Left ventricle myocardium inferior (tissue), 1 donor: ENCODE measurements at places on chromosomes 1 and 21. TPM values are rescaled to one million over a fixed set of nuclear protein-coding genes. Genes with fewer than 3 reads are reported as not detected.

The VCAM1 gene
- total RNA-seq: 4.0 TPM

DNA sequence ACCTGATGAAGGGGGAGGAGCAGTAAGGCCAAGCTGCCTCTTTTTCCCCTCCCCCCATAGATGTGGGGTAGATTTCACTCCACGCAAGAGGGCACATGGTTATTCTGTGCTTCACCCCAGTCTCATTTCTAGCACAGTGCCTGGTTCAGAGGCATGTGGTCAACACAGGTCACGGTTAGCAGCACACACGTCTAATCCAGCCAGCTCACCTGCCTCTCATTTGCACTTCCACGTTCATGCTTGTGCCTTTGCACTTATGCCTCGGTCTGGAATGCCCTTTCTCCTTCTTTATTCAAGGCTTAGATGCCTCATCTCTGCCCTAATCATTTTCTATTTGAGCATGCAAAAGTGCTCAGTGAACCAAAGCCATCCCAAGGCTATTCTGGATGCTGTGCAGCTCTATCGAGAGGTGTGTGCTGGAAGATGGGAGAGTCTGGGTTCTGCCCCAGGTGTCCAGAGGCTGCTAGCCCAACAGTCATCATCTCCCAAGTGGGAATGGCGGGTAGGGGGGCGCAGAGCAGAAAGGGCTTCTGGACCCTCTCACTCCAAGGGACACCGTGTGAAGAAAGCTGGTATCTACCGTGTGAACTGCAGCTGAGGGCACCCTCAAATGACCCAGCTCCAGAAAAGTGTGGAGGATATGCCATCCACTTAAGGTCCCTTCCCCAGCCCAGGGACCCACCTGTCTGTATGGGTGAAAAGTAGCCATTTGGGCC, 2.1 kb upstream of the A3GALT2 start:
- H3K36me3 ChIP-seq: peaks cover 58% of the 10 kb centered on the region
- H3K27ac ChIP-seq: no peak overlapping the region
- peaks cover 38% of the 10 kb centered on the region for H3K4me1 ChIP-seq
- no peak overlapping the region for H3K4me3 ChIP-seq

The AXDND1 gene
- not detected for total RNA-seq

DNA sequence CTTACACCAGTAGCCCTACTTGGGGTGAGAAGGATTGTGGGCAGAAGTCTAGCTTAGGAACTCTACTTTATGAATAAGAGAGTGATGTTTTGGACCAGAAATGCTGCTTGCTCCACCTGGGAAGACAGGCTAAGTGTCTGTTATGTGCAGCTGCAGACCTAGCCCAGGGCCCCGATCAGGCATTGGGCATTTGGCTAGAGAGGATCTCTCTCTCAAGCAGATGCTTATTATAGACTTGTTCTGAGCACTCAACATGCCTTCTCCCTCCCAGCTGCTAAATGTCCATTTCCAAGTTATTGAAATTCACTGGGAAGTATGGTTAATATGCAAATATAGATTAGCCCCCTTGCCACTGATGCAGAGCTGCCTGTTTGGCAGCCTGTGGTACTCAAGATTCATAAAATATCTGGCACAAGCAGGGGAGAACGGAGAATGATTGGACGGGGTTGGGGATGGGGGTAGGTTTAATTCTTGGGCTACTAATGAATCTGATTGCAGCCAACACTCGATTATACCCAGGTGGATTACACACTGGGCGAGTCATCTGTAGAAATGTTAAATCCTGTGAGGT, 115.9 kb downstream of the KCND3 start:
- DNase-seq: no peak
- no peaks in the 10 kb centered on the region for H3K36me3 ChIP-seq
- H3K4me3 ChIP-seq: no peak overlapping the region

GRCh38 chr1:5108740-5109139, 454.3 kb downstream of the AJAP1 start:
- H3K27me3 ChIP-seq: peaks cover 72% of the 10 kb centered on the region
- no peak overlapping the region for H3K27ac ChIP-seq
- no peak for DNase-seq
- H3K36me3 ChIP-seq: no peaks in the 10 kb centered on the region
- H3K4me1 ChIP-seq: no peaks in the 10 kb centered on the region

DNA sequence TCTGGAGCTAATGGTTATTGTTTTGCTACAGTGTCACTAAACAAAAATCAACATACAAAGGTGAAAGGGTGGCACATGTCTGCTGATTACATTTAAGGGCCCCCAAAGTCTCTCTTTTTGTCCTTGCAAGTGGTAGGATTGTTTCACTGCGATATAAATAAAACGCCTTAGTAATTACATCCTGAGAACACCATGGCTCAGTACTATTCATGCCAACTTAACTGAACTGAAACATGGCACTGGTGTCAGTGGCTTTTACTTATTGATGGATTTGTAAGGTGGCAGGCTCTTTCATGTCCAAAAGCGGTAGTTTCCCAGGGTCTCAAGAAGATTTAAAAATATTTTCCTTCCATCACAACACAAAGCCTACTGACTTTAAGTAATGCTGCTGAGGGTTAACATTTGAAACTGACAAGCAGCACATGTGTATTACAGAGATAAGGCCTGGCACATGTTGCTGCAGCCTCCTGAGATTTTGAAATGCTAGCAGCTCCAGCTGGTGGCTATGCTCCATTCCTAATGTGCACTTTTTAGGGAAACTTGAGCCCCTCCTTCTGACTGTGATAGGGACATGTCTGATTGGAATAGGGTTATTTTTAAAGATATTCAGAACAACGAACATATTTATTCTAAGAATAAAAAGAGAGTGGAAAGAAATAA, 86.8 kb downstream of the ATP1B1 start:
- peak overlapping the region; percentile 41 for H3K27ac ChIP-seq
- no peaks in the 10 kb centered on the region for H3K27me3 ChIP-seq
- H3K4me1 ChIP-seq: peaks cover 14% of the 10 kb centered on the region
- H3K36me3 ChIP-seq: no peaks in the 10 kb centered on the region

- peak overlapping the region; percentile 71 for H3K27ac ChIP-seq
- no peaks in the 10 kb centered on the region for H3K36me3 ChIP-seq
- H3K4me1 ChIP-seq: peaks cover 19% of the 10 kb centered on the region
- H3K4me3 ChIP-seq: no peak overlapping the region
- no peaks in the 10 kb centered on the region for H3K27me3 ChIP-seq
- DNase-seq: peak; percentile 26
These were observed 70.6 kb upstream of the GCLM start for GRCh38 chr1:93979718-93980319.

DNA sequence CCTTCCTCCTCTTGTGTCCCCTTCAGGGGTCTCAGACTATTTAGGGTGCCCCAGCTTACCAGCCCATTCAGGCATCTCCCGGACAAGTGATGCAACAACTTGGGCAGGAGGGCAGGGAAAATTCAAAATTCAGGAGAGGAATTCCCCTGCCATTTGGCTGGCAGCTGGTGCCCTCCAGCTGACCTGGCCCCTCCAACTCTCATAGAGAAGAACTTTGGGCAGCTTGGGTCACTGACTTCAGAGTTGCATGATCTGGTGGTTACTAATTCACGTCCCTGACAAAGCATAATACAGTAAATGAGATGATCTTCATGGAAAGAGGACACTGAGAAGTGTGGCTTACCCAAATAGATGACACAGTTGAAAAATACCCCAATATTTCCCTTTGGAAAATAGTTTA, at the start of gene FCAMR:
Gene FCAMR (minus strand): TSS at position 15 of the 400 bp plus-strand sequence. CDS start 335 bp downstream, outside the sequence.
- H3K27me3 ChIP-seq: peaks cover 39% of the 10 kb centered on the region
- H3K4me3 ChIP-seq: no peak within 1 kb of the TSS
- H3K36me3 ChIP-seq: no peaks in the 10 kb centered on the region
- no peaks in the 10 kb centered on the region for H3K4me1 ChIP-seq
- no peak within 1 kb of the TSS for H3K27ac ChIP-seq

DNA sequence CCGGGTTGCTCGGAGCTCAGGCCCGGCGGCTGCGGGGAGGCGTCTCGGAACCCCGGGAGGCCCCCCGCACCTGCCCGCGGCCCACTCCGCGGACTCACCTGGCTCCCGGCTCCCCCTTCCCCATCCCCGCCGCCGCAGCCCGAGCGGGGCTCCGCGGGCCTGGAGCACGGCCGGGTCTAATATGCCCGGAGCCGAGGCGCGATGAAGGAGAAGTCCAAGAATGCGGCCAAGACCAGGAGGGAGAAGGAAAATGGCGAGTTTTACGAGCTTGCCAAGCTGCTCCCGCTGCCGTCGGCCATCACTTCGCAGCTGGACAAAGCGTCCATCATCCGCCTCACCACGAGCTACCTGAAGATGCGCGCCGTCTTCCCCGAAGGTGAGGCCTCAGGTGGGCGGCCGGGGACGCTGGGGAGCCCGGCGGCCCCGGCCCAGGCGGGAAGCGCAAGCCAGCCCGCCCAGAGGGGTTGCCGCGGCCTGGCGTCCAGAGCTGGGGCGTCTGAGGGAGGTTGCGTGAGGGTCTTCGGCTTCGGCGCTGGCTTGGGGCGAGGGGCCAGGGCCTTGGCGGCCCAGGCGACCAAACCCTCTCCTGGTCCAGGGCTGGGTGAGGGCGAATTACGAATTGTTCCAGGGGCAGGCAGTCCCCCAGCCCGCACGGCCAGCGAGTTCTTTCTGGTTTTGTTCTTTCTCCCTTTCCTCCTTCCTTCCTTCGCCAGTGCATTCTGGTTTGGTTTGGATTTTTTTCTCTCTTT, 805 bp downstream of the SIM2 start:
- H3K4me3 ChIP-seq: peak overlapping the region; percentile 69
- no peak overlapping the region for H3K27ac ChIP-seq
- H3K27me3 ChIP-seq: peaks cover 100% of the 10 kb centered on the region
- DNase-seq: no peak
- H3K4me1 ChIP-seq: peaks cover 64% of the 10 kb centered on the region
- H3K36me3 ChIP-seq: no peaks in the 10 kb centered on the region

The HSPG2 gene
- 257 TPM for total RNA-seq

The PROK1 gene
- not detected for total RNA-seq

- H3K36me3 ChIP-seq: no peaks in the 10 kb centered on the region
- DNase-seq: no peak
- no peak overlapping the region for H3K4me3 ChIP-seq
- no peak overlapping the region for H3K27ac ChIP-seq
- peaks cover 99% of the 10 kb centered on the region for H3K27me3 ChIP-seq
These were observed 19.7 kb upstream of the NRDC start for GRCh38 chr1:51898090-51898734.

The IFI44L gene
- total RNA-seq: 5.4 TPM

The HUNK gene
- 0.44 TPM for total RNA-seq

DNA sequence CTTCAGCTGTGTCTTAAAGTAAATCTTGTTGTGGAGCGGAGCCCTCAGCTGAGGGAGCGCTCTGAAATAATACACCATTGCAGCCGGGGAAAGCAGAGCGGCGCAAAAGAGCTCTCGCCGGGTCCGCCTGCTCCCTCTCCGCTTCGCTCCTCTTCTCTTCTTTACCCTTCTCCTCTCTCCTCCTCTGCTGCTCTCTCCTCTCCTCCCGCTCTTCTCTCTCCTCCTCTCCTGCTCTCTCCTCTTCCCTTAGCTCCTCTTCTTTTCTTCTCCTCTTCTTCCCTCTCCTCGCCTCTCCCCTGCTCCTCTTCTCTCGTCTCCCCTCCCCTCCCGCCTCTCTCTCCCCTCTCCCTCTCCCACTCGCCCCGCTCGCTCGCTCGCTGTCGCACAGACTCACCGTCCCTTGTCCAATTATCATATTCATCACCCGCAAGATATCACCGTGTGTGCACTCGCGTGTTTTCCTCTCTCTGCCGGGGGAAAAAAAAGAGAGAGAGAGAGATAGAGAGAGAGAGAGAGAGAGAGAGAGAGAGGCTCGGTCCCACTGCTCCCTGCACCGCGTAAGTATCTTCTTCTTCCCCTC, at the start of gene PROX1:
Gene PROX1 (plus strand): TSS at position 47 of the 580 bp plus-strand sequence. CDS start 8,563 bp downstream, outside the sequence.
- DNase-seq: no peak
- H3K4me3 ChIP-seq: peak within 1 kb of the TSS; percentile 75
- peak within 1 kb of the TSS; percentile 92 for H3K27ac ChIP-seq
- no peaks in the 10 kb centered on the region for H3K36me3 ChIP-seq
- H3K27me3 ChIP-seq: peaks cover 63% of the 10 kb centered on the region

DNA sequence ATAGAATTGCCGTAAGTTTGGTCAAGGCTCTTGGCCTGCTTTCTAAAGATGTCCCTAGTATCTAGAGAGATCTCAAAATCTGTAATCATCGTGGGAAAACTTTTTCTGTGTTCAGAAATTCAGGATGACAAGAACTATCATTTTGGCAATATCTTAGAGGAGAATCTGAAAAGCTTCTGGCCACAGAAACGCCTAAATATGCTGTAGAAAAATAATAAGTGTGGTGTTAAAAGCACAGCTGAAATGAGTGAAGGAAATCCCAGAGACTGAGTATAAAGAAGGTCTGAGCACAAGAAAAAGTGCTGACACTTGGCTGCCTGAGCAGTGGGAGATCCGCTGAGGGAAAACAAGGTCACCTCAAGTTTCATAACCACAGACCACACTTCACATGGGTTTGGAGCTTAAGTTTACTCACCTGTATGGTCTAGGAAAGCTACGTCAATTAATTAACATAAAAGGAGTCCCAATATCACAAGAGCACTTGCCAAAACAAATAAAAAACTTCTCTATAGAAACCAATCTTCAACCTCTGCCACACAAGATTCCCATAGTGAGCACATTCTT, 235.2 kb upstream of the IRF2BP2 start:
- H3K4me1 ChIP-seq: peaks cover 44% of the 10 kb centered on the region
- no peak overlapping the region for H3K4me3 ChIP-seq
- H3K36me3 ChIP-seq: no peaks in the 10 kb centered on the region
- DNase-seq: no peak
- no peaks in the 10 kb centered on the region for H3K27me3 ChIP-seq

The OLIG2 gene
- total RNA-seq: not detected

GRCh38 chr21:42980312-42981213, 6.2 kb downstream of the PKNOX1 start:
- no peaks in the 10 kb centered on the region for H3K36me3 ChIP-seq
- no peaks in the 10 kb centered on the region for H3K27me3 ChIP-seq
- DNase-seq: no peak

DNA sequence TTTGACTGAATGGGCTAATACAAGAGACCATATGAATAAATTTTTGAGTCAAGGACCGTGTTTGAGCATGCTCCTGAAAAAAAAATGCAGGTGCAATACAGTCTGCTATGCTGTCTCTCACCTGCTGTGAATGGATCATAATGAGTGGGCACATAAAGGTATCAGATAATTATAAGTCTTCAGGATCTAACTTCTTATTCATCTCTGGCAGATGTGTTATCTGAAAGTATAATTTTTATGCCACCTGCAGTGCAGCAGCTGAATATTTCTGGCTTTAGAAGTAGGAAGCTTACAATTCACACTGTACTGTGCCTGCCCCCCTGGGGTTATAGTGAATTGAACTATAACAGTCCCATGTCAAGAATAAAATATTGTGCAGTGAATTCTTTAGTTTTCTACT, 333.3 kb downstream of the MRPL39 start:
- no peak for DNase-seq
- H3K4me3 ChIP-seq: no peak overlapping the region
- no peak overlapping the region for H3K27ac ChIP-seq

GRCh38 chr1:211591980-211592493, 13.1 kb upstream of the SLC30A1 start:
- no peaks in the 10 kb centered on the region for H3K27me3 ChIP-seq
- no peaks in the 10 kb centered on the region for H3K4me1 ChIP-seq
- H3K27ac ChIP-seq: no peak overlapping the region
- H3K4me3 ChIP-seq: no peak overlapping the region

The SPRR5 gene
- not detected for total RNA-seq

- H3K27me3 ChIP-seq: no peaks in the 10 kb centered on the region
- peaks cover 91% of the 10 kb centered on the region for H3K4me1 ChIP-seq
- H3K4me3 ChIP-seq: no peak overlapping the region
- no peak for DNase-seq
- peaks cover 22% of the 10 kb centered on the region for H3K36me3 ChIP-seq
These were observed 177.3 kb upstream of the SGIP1 start for GRCh38 chr1:66356605-66357004.

The CNIH3 gene
- 1.1 TPM for total RNA-seq

- no peaks in the 10 kb centered on the region for H3K36me3 ChIP-seq
- H3K4me1 ChIP-seq: peaks cover 12% of the 10 kb centered on the region
- H3K27ac ChIP-seq: no peak overlapping the region
- no peak overlapping the region for H3K4me3 ChIP-seq
These were observed 200.4 kb downstream of the NRIP1 start for GRCh38 chr21:14864211-14865021.
